ENCODE measurements at places on chromosomes 5 and 9. TPM values are rescaled to one million over a fixed set of nuclear protein-coding genes. Genes with fewer than 3 reads are reported as not detected.

- no peak for DNase-seq
Observed at GRCh38 chr9:110821064-110821463, 152.5 kb downstream of the MUSK start.

DNA sequence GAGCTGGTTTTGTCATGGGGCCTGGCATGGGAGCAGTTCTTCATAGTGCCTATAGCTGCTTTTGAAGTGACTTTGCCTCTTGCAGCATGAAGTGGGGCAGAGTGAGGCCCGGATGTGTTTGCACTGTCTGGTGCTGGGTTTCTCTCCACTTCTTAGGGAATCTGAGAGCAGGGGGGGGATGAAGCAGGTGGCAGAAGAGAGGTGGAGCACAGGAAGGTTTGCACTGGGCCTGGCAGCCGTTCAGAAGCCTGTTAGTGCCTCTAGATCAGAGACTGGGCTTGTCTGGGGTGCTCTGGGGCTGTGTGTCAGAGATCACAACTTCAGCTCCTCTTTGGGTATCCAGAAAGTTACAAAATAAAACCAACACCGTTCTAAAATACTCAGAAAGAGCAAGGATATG is 18.4 kb downstream of the USP20 start:
- DNase-seq = no peak

The IL9 gene
- total RNA-seq = not detected

The PLPP6 gene
- 3.8 TPM for total RNA-seq

The ODF2 gene
- 14.4 TPM for total RNA-seq

Data from right cardiac atrium (tissue), 5 donors.